Activated CD8-positive, alpha-beta memory T cell treated with anti-CD3 and anti-CD28 coated beads for 1 hour (primary cell): ENCODE measurements at places on chromosomes 4 and X.

DNA sequence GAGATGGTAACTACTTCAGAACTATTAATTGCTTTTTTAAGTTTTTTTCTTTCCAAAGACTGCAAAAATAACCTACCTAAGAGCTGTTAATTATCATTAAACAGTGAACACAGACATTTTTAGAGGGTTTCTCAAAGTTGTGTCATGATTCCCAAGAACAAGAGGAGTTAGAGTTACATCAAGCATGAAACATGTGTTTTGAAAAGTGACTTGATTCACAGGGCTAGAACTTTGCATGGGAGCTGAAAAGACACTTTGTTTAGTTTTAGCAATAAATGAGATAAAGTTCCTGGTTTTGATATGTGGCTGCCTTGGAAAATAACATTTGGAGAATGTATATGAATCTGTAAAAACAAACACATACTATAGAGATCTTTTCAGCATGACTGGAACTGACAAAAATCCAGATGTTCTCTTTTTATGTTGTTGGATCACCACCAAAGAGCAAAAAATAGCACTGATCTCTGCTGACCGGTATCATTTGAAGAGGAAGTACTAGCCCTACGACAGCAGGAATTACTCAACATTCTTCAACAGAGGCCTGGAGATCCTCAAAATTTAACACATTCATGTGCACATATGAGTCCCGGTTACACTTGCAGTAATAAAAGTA, 173.0 kb upstream of the PCDH18 start:
- DNase-seq, result no peak

- no peak for DNase-seq
Observed at GRCh38 chrX:139596068-139596467, 65.5 kb downstream of the F9 start.

DNA sequence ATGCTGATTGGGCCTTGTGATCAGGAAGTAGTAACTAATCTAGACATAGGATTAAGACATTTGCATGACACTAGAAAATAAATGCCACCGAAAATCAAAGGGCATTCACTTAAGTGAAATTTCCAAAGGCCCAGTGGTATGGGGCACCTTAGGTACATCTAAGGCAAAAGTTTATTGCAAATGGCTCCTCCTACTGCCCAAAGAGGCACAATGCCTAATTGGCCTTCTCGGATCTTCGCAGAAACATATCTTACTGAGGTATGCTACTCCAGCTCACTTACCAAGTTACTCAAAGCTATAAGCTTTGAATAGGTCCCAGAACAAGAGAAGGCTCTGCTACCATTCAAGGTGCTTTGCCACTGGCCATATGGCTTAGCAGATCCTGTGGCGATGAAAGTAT, 174.8 kb upstream of the CXCL13 start:
- no peak for DNase-seq

GRCh38 chrX:38402118-38402517, 49.7 kb downstream of the OTC start:
- no peak for DNase-seq

DNA sequence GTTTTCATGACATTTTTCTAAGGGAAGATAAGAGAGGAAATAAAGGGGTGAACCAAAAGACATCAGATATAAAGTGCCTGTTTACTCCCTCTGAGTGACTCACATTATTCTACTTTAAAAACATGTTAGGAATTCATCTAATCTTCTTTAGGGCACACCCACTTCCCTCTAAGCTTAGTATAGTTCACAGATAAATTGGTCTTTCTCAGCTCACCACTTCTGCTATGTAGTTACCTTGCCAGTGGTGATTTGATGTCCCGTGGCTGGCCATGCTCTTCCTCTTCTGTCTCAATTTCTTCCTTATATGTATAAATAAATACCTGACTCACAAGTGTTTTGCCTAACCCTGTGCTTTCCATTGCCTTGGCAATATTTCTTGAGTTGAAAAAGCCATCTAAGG, 96.8 kb downstream of the PDLIM5 start:
- no peak for DNase-seq

DNA sequence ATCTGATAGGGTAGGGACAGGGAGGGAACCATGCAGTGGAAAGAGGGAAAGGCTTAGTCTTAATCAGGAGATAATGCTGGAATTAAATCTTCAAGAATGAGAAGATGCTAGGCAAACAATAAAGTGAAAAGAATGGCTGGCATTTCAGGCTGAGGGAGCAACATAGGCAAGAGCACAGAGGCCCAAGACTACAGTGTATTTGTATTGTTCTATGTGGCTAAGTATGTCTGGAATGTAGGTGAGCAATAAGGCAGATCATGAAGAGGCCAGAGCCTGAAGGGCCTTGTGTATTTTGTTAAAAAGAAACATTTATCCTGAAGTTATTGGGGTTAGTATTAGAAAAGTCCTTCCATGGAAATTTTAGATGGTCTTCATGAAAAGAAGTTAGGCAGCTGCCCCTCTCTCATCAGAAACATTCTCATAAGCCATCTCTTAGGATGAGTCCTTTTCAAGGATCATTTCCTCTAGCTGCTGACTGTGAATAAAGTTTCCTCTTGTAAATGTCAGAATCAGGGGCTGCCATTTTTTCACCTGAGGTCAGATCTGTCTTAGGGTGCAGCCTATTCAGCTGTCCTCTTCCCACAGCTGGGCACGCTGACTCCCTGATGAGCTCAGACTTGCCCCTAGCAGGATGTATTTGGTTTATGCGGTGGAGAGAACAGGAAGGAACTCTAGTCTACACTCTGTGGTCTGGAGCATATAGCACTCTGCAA, 46.3 kb downstream of the ATP10D start:
- DNase-seq, result no peak

DNA sequence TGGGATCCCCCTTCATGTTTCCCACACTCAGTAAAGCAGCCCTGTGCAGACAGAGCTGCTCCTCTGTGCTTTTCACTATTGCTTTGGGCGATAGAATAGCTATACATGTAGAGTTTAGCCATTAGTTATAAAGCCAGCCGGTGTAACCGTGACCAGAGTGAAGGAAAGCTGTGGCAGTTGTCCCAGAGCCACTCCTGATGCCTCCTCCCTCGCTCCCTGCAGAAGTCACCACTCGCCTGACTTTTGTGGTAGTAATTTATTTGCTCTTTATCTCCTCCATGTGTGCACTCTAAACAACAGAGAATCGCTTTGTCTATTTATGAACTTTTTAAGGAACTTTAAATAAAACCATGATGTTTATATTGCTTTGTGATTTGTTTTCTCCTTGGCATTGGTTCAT, 41.8 kb upstream of the WWC2 start:
- DNase-seq, result no peak

GRCh38 chr4:178672512-178672911, 1230.3 kb upstream of the AGA start:
- DNase-seq, result no peak

DNA sequence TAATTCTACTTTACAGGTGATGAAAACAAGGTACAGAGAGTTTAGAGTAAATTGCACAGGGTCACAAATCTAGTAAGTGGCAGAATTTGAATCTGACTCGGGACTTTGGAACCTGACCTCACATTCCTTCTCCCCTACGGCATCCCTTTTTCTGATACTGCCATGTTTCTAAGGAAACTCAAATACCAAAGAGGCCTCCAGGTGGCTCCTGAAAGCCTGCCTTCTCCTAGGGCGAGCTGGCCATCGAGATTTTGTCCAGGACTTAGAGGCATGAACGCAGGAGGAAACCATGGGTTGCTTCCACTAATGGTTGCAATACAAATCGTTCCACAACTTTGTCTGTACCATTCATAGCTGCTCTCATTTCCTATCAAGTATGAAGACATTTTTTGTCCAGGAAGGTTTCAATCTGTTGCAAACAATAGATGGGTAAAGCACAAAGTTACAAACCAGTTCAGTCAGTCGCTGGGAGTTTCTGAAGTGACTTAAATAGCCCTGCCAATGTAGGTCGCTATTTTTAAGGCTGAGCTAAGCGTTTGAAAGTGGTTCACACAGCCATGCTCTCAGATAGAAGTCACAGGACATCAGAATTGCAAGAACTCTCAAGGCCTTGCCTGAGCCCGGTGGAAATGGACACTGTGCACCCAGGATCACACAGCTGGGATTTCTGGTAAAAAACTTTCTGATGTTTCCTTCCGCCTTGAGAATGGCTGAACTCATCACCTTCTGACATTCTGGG, 296.6 kb upstream of the PRPS2 start:
- no peak for DNase-seq

GRCh38 chr4:145818011-145818410, 120.6 kb downstream of the ZNF827 start:
- DNase-seq, result no peak

DNA sequence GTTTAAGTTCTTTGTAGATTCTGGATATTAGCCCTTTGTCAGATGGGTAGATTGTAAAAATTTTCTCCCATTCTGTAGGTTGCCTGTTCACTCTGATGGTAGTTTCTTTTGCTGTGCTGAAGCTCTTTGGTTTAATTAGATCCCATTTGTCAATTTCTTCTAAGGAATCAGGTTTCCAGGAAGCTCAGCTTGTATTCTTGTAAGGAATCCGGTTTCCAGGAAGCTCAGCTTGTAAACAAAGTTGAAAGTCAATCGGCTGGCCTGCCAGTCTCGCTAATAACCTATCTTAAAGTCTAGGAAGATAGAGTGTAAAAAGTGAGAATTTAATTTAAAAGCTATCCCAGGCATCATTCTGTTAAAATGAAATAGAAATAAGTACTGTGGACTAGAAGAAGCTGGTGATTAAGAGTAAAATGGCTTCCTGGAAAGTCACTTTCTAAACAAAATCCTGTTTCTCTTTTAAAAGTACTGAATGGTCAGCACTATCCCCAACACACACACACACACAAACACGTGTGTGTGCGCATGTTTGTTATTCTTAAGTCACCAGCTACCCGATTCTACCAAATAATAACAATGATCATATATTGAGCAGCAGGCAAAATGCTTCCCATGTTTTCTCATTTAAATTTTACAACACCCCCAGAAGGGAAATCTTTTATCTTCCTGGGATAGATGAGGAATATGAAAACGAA, 171.7 kb downstream of the PAPSS1 start:
- no peak for DNase-seq

DNA sequence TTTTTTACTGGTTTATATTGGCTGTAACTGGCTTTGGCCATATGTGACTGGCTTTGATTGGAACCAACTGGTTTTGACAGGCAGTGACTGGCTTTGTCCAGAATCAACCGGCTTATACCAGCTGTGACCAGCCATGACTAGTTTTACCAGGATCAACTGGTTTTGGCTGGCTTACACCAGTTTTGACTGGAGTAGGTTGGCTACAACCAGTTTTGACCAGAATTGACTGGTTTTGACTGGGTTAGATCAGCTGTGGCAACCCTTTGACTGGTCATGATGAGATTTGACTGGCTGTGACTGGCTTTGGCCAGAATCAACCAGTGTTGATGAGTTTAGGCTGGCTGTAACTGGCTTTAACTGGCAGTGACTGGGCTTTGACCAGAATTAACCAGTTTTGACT, 169.2 kb upstream of the AMOT start:
- DNase-seq, result no peak

GRCh38 chr4:4325321-4325720, 35.3 kb downstream of the ZBTB49 start:
- no peak for DNase-seq

DNA sequence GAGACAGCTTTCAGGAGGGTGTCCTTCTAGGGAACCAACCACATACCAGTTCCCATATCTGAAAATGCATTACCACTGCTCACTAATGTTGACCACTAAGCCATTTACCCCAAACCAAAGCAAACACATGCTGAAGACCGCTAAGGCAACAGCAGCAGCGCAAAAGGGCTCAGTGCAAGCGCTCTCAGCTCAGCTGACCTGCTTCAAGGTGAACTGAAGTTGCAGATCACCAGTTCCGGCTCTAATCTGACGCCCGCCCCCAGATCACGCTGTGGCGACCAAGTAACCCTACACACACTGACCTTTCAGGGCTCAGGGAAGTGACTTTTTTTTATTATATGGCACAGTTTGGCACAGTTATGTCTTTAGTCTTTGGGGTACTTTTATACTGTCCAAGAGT, 5.8 kb downstream of the MECP2 start:
- DNase-seq, result no peak

- DNase-seq, result no peak
Observed at GRCh38 chr4:182827166-182827565, 90.0 kb downstream of the DCTD start.

DNA sequence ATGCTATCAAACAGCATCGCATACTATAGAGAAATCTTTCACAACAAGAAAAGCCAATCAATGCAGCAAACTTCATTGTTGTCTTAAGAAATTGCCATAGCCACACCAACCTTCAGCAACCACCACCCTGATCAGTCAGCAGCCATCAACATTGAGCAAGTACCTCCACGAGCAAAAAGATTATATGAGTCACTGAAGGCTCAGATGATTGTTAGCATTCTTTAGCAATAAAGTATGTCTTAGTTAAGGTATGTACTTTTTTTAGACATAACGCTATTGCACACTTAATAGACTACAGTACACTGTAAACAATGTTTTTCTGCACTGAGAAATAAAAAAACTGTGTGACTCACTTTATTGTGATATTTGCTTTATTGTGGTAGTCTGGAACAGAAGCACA, 37.8 kb upstream of the FUNDC1 start:
- DNase-seq, result no peak

DNA sequence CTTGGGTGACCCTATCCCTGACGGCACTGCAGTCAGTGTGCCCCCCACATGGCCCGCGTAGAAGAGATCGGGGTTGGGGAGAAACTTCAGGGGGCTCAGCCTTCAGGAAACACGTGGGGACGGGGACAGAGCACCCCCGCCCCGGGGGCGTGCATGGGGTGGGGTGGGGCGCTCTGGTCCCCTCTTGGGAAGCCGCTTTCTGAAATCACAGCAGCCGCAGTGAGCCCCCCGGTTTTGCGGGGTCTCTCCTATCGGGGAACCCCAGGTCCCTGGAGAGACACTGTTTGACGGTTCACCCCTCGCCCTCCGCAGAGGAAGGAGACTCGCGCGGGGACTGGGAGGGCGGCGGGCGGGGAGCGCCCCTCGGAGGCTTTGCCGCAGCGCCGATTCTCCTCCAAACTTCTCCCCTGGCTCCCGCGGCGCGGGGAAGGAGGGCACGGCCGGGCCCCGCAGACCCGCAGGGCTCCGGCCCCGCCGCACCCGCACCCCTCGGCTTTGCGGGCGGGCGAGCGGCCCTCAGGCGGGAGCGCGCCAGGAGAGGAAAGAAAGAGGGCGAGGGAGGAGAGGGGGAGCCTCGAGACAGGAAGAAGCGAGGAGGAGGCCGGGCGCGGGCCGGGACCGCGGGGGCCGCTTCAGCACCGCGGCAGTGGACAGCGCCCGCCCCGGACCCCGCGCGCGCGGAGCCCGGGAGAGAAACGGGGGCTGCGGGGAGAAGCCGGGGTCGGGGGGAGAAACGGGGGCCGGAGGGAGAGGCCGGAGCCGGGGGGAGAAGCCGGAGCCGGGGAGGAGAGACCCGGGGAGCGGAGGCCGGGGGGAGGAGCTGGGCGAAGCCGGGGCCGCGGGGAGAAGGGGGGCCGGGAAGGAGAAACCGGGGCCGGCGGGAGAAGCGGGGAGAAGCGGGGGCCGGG, 612 bp downstream of the CPLX1 start:
- no peak for DNase-seq

- DNase-seq, result no peak
Observed at GRCh38 chr4:153782581-153782980, 6.3 kb downstream of the SFRP2 start.

GRCh38 chr4:475962-476361, 23.0 kb downstream of the ZNF721 start:
- no peak for DNase-seq

- no peak for DNase-seq
Observed at GRCh38 chr4:73001885-73002284, 67.6 kb downstream of the COX18 start.
